ENCODE measurements at places on chromosomes 7 and 10.

DNA sequence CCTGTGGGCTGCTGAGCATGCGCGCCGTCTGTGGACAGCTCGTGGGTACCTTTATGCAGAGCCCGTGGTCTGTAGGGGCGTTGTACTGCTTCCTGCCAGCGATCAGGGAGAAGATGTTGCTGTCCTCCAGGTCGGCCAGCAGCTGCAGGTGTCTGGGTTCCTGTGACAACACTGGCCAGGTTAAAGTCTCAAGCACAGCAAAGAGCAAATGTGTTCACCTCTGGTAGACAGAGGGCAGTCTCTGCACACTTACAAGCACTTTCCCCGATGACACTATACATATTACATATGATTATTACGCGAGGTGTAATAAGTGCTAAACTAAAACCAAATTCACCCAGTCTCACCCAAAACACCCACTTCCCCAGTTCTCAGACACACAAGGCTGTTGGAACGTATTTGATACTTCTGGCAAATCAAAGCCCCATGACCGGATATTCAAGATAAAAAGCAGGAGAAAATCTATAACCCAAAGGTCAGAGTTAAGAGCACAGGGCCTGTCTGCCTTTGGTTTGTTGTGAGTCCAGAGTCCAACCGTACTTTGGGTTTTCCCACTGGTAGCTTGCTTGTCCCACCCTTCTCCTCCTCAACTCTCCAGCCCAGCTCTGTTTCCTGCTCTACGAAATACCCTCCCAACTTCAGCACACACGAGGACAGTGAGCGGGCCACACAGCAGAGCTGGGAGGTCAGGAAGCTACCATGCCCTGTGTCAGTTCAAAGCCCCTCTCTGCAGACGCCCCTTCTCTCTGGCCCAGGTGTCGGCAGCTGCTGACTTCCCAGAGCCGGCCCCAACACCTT is 49.7 kb upstream of the DDC start:
- DNase-seq = no peak

- peak; percentile 31 for DNase-seq
Measured at GRCh38 chr10:132616170-132616995, 78.8 kb downstream of the INPP5A start.

GRCh38 chr10:60093317-60093716 is 187.0 kb upstream of the CCDC6 start:
- no peak for DNase-seq

GRCh38 chr10:122503012-122503411 is 41.7 kb downstream of the HTRA1 start:
- DNase-seq = no peak

- DNase-seq = no peak
Measured at GRCh38 chr10:8211631-8212030, 157.1 kb downstream of the GATA3 start.

DNA sequence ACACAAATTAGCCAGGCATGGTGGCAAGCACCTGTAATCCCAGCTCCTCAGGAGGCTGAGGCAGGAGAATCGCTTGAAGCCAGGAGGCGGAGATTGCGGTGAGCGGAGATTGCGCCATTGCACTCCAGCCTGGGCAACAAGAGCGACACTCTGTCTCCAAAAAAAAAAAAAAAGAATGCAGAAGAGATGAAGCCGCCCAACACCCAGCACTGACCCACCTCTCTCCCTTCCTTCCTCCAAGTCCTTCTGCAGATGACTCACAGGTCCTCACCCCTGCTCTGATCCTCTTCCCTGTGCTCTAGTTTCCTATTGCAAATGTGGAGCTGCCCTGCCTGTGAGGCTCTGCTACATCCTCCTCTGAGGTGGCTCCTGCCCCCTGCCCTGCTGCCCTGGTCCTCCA is 22.0 kb upstream of the OPALIN start:
- DNase-seq = no peak

DNA sequence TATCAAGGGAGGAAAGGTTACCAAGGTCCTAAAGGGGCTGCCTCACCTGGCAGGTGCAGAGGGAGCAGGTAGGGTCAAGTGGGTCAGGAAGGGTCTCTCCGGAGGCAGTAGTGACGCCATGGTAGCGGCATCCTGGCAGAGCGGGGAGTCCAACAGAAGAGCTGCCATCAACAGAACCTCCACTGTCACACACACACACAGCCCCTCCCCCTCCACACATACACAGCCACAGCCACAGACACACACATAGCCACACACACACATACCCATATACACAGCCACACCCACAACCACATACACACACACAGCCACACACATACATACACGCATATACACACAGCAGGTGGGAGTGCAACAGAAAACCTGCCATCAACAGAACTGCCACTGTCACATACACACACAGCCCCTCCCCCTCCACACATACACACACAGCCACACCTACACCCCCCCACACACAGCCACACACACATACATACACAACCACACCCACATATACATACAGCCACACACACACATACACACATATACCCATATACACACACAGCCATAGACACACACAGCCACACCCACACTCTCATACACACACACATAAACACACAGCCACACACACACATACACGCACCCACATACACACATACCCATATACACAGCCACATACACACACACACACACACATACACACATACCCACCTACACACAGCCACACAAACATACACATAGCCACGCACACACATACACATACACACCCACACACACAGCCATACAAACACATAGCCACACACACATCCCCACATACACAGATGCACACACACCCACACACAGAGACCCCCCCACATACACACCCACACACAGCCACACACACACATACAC is 23.1 kb downstream of the KCP start:
- DNase-seq = no peak

DNA sequence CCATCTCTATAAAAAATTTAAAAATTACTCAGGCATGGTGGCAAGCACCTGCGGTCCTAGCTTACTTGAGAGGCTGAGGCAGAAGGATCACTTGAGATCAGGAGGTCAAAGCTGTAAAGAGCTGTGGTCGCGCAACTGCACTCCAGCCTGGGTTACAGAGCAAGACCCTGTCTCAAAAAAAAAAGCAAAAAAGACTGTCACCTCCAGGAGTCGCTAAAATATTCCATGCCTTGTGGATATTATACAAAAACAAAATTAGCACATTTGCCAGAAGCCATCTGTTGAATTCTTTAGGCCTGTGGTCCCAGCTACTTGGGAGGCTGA is 87.0 kb upstream of the SDK1 start:
- DNase-seq = no peak

GRCh38 chr7:79272066-79272669 is 181.3 kb downstream of the MAGI2 start:
- no peak for DNase-seq

DNA sequence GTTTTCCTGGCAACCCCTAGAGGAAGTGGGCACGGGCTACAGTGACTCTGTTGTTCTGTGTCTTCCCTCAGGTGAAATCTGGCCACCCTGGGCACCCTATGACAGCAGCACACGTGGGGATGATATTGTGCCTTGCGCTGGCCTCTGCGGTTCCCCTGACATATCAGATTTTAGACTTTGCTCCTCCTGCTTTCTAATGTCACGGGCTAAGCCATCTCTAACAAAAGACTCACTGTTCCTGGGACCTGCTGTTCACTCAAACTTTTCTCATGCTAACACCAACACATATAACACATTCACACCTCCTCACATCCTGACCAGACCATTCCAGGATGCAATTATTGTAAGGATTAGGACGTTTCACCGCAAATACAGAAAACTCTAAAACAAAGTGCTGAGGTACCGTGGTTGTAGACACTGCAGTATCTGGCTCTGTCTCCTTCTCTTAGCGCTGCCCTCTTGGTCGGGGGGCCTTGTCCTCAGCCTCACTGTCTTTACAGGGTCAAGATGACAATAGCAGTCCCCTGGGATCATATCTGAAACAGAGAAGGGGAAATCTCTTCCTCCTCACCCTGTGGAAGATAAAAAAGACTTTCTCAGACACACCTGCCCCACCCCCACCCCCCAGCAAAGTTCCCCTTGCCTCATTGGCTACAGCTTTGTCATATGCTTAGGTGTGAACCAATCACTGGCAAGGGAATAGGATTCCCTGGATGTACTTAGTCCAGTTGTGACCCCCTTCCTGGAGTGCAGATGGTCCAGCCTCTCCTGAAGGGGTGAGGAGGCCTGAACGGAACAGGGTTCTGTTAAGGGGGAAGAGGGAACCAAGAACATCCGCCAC is 14.1 kb downstream of the CHN2 start:
- DNase-seq = no peak

- no peak for DNase-seq
Measured at GRCh38 chr7:170551-171363, 21.6 kb upstream of the FAM20C start.

GRCh38 chr10:49400365-49400764 is 4.5 kb upstream of the DRGX start:
- DNase-seq = no peak

- DNase-seq = no peak
Measured at GRCh38 chr7:376306-377079, 86.5 kb downstream of the FOXL3 start.

GRCh38 chr7:127765150-127765549 is 113.2 kb downstream of the SND1 start:
- no peak for DNase-seq

DNA sequence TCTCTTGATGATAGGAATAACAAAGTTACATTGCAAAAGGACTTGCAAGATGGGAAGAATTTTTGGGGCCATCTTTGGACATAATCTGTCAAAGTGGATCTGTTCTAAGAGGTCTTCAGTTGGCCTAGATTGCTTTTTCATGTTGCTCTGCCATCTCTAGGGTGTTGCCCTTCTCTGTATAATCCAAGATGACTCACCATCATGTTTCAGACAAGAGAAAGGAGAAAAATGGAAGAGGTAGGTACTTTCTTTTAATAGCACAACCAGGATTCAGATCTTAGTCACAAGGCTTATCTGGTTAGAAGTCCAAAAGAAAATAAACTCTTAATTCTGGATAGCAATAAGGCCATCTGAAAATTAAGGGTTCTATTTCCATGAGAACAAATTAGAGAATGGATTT is 38.7 kb upstream of the FOXP2 start:
- no peak for DNase-seq

DNA sequence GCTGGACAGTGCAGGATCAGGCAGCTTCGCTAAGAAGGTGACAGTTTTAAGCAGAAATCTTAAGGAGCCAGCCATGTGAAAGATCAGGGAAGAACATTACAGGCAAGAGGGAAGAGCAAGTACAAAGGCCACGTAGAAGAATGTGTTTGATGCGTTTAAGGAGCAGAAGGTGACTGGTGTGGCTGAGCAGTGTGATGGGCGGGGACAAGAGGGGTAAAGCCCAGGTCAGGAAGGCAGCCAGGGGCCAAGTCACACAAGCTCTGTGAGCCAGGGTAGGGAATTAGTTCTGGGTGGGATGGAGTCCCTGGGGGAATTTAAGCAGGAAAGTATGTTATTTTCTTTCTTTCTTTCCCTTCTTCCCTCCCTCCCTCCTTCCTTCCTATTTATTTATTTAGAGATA is 166.9 kb downstream of the SH3PXD2A start:
- DNase-seq = no peak

GRCh38 chr7:152956006-152956405 is 196.5 kb downstream of the ACTR3B start:
- DNase-seq = no peak

- no peak for DNase-seq
Measured at GRCh38 chr10:45580371-45581215, 92.0 kb downstream of the ZFAND4 start.

DNA sequence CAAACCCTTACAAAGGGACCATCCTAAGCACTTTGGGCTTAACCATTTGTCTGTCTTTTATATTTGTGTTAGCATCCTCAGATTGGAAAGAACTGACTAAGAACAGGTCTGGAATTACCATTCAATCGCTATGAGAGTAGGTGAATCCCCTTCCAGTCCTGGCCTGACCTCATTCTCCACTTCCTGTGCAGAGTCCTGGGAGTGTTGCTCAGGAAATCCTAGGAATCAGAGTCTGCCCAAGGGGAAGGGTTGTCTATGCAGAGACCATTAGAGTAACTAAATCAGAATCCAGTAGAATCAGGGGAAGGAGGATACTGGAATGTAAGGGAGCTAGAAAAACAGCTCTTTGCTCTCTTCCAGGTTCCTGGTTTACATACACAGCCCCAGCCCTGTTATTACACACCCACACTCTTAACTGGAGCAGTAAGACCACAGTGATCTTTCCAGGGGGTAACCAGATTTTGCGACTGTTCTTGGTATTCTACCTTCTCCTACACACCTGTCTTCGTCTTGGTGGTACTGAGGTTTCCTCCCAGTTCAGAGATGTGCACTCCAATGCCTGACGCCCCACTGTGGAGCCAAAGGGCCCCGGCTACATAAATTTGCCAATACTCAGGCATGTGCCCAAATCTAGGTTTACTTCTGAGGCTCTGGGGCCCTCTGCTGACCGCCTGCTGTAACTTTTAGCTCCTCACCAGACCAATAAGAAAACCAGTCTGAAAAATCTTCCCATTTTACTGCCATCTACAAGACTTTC is 103.7 kb downstream of the RNF216 start:
- peak; percentile 32 for DNase-seq

DNA sequence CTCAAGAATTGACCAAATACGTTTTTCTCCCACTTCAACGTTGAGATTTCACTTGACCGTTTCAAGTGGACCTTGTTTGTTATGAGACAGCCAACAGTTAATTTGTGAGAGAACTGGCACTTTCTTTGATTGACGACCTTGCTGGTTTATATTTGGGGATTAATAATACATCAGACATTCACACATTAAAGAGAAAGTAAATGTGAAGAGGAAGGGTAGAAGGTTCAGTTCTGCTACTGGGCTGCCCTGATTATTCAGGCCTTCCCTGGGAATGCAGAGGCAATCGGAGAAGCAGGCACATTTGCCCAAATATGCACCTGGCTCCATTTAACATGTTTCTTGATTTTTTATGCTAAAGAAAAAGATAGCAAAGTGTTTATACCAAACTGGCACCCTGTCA is 114.1 kb downstream of the POU6F2 start:
- no peak for DNase-seq

GRCh38 chr10:49398000-49398861 is 2.3 kb upstream of the DRGX start:
- DNase-seq = peak; percentile 42

DNA sequence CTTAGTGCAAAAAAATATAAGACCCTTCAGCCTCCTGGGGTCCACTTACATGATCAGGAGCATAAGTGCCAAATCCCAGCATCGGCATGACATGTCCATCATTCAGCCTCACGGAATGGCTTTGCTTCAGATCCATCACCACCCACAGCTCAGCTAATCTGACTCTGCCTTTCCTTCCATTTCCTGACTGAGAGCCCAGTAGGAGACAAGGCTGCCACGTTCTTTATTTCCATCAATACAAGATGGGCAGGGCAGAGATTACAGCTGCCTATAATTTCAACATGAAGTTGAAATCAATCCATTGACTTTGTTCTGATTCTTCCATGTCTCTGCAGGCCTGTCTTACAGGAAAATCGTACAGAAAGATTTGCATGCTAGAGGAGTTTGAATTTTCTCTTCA is 76.4 kb upstream of the UCN3 start:
- DNase-seq = no peak

- DNase-seq = no peak
Measured at GRCh38 chr7:80369321-80369720, 142.5 kb downstream of the GNAT3 start.

- no peak for DNase-seq
Measured at GRCh38 chr7:157565981-157566630, 229.3 kb downstream of the DNAJB6 start.
